ENCODE measurements at places on chromosomes 6 and 20.

- H3K4me1 ChIP-seq, result no peaks in the 10 kb centered on the region
- peak overlapping the region; percentile 82 for H3K27ac ChIP-seq
- H3K27me3 ChIP-seq, result no peaks in the 10 kb centered on the region
- peak overlapping the region; percentile 95 for H3K4me3 ChIP-seq
- no peak for DNase-seq
- H3K36me3 ChIP-seq, result no peaks in the 10 kb centered on the region
These were observed 866 bp upstream of the MYO6 start for GRCh38 chr6:75748003-75748742.

- H3K27me3 ChIP-seq, result no peaks in the 10 kb centered on the region
- peak; percentile 42 for DNase-seq
- no peaks in the 10 kb centered on the region for H3K4me1 ChIP-seq
- no peak overlapping the region for H3K27ac ChIP-seq
These were observed 31.6 kb upstream of the SLC32A1 start for GRCh38 chr20:38692436-38693411.

DNA sequence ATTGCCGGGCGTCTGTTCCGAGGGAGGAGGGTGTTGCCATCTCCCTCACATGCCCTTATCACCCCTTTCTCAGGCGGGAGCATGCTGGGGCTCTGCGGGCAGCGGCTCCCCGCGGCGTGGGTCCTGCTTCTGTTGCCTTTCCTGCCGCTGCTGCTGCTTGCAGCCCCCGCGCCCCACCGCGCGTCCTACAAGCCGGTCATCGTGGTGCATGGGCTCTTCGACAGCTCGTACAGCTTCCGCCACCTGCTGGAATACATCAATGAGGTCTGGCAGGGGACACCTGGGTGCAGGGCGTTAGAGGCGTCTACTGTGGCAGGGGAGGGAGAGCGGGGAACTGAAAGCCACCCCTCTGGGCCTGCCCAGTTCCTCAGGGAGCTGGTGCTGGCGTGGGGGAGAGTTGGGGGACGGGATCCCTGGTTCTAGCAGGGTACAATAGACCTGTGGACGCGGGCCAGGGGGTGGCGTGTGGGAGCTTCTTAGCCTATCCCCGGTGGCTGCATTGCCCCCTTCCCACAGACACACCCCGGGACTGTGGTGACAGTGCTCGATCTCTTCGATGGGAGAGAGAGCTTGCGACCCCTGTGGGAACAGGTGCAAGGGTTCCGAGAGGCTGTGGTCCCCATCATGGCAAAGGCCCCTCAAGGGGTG lies 697 bp downstream of the PPT2 start:
- no peak for DNase-seq
- H3K36me3 ChIP-seq, result peaks cover 37% of the 10 kb centered on the region
- peaks cover 24% of the 10 kb centered on the region for H3K4me1 ChIP-seq
- peak overlapping the region; percentile 87 for H3K27ac ChIP-seq

- H3K27me3 ChIP-seq, result no peaks in the 10 kb centered on the region
- no peaks in the 10 kb centered on the region for H3K36me3 ChIP-seq
- peaks cover 8% of the 10 kb centered on the region for H3K4me1 ChIP-seq
These were observed 484.0 kb upstream of the CITED2 start for GRCh38 chr6:139858429-139858828.

GRCh38 chr6:97460394-97461080 lies 177.5 kb upstream of the MMS22L start:
- H3K27ac ChIP-seq, result no peak overlapping the region
- DNase-seq, result no peak
- no peak overlapping the region for H3K4me3 ChIP-seq
- no peaks in the 10 kb centered on the region for H3K27me3 ChIP-seq
- H3K36me3 ChIP-seq, result no peaks in the 10 kb centered on the region

DNA sequence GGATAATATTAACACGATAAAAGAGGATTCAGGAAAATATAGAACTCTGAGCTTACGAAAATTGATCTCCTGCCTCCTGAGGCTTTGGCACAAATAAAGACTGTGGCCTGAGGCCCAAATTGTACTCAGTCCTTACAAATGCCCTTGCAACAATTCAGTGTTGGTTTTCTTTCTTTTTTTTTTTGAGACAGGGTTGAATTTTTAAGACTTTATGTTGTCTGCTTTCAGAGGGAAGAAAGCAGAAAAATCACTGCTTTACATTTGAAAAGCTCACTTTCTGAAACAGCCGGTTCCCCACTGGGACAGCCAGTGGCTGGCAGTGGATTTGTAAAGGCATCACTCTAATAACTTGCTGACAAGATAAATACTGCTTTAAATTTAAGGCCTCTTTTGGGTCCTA lies 290.5 kb downstream of the SLC35F1 start:
- no peak overlapping the region for H3K27ac ChIP-seq
- DNase-seq, result no peak
- H3K27me3 ChIP-seq, result no peaks in the 10 kb centered on the region
- peaks cover 7% of the 10 kb centered on the region for H3K4me1 ChIP-seq
- H3K36me3 ChIP-seq, result no peaks in the 10 kb centered on the region

- no peaks in the 10 kb centered on the region for H3K4me1 ChIP-seq
- no peak overlapping the region for H3K27ac ChIP-seq
- no peaks in the 10 kb centered on the region for H3K36me3 ChIP-seq
- no peaks in the 10 kb centered on the region for H3K27me3 ChIP-seq
- no peak for DNase-seq
These were observed 47.9 kb downstream of the BTBD3 start for GRCh38 chr20:11965602-11966001.

DNA sequence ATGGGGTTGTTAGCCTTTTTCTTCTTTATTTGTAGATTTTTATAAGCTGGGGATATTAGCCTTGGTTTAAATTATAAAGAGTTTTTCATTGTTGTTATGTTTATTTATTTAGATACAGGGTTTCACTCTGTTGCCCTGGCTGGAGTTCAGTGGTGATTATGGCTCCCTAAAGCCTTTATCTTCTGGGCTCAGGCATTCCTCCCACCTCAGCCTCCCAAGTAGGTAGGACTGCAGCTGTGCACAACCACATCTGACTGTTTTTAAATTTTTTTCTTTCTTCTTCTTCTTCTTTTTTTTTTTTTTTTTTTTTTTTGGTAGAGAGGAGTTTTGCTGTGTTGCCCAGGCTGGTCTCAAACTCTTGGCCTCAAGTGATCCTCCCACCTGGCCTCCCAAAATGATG lies 80.9 kb downstream of the UBE3D start:
- H3K27ac ChIP-seq, result no peak overlapping the region
- DNase-seq, result no peak
- H3K36me3 ChIP-seq, result no peaks in the 10 kb centered on the region
- no peak overlapping the region for H3K4me3 ChIP-seq
- H3K4me1 ChIP-seq, result no peaks in the 10 kb centered on the region

DNA sequence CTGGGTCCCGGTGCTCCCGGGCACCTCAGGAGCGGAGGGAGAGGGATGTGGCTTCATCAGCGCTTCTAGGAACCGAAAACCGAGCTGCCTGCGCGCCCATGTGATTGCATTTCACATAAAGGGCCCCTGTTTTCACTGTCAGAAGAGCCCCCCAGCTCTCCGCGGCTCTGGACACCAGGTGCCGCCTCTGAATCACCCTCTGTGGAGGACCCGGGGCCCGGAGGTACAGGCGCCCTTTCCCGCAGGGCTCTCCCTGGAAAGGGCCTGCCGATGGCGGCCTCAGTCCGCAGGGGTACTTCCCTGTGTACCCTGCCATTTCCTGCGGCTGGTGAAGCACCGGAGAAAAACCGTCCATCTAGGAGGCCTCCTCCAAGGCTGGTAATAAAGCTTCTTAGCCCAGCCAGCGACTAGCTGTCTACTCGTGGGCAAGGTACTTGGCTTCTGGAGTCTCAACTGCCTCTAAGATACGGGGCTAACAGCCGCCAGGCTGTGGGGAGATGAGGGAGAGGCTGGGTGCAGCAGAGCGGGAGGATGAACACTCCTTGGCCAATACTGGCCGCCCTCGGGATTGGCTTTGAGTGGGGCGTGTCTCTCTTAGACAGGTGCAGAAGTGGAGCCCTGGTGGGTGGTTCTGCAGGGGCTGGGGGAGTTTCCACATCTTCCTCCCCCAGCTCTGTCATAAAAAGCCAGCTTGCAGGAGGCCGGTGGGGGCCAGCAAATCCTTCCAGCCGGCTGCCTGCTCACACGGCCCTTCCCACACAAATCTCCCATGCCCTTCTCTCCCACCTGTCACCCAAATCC lies 1.6 kb downstream of the PPP1R16B start:
- H3K27me3 ChIP-seq, result no peaks in the 10 kb centered on the region
- no peaks in the 10 kb centered on the region for H3K36me3 ChIP-seq
- peak overlapping the region; percentile 82 for H3K27ac ChIP-seq
- DNase-seq, result no peak

DNA sequence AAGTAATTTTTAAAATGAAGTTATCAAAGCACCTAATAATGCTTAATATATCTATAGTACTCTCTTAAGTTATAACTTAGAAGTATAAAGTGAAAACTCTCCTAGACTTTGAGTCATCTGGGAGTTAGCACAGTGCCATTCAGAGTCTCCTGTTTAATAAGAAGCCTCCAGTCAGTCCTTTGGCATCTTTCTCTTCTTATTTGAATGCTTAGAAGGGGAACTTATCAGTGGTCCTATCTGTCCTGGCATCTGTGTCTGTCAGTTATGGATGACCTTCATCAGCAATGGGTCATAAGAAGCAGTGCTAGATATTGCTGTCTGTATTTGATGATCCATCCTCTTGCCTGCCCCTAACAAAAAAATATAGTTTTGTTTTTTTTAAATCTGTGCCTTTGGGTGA lies 15.2 kb downstream of the TMEM200A start:
- no peak for DNase-seq
- no peak overlapping the region for H3K27ac ChIP-seq
- no peaks in the 10 kb centered on the region for H3K36me3 ChIP-seq
- peaks cover 3% of the 10 kb centered on the region for H3K4me1 ChIP-seq
- no peaks in the 10 kb centered on the region for H3K27me3 ChIP-seq

GRCh38 chr6:33164176-33164575 lies 28.1 kb downstream of the COL11A2 start:
- no peaks in the 10 kb centered on the region for H3K36me3 ChIP-seq
- no peaks in the 10 kb centered on the region for H3K27me3 ChIP-seq
- no peak overlapping the region for H3K4me3 ChIP-seq

GRCh38 chr6:156269751-156270369 lies 507.3 kb upstream of the ARID1B start:
- DNase-seq, result no peak
- H3K4me3 ChIP-seq, result no peak overlapping the region
- H3K4me1 ChIP-seq, result no peaks in the 10 kb centered on the region
- no peaks in the 10 kb centered on the region for H3K36me3 ChIP-seq
- no peaks in the 10 kb centered on the region for H3K27me3 ChIP-seq

DNA sequence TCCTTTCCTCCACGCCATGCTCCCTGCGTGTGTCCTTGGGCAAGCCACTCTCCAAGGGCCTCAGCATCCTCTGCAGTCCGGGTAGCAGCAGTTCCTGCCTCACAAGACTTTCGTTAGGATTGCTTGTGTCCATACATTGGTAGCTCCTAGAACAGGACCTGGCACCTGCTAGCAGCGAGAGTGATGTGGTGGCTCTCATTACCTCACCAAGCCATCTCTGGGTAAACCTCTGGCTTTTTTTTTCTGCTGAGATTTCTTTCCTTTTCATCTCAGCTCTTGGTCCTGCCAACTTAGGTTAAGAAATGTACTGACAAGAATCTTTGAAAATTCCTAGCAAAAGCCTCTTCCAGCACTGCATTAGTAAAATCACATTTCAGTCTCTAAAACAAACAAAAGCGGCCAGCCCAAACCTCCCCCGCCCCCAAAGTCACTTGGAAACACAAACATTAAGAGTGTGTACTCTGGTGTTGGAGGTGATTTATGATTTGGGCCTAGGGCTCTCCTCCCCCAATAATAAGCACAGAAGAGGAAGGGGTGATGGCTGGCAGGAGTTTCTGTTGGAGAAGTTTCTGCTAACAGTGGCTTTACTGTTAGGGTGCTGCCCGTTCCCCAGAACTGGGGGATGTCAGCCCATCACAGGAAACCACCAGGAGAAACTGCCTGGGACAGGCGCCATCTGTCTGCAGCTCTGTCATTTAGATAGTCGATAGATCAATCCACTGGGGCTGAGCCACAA lies 199.2 kb downstream of the CD83 start:
- H3K36me3 ChIP-seq, result no peaks in the 10 kb centered on the region
- no peaks in the 10 kb centered on the region for H3K27me3 ChIP-seq
- H3K4me1 ChIP-seq, result no peaks in the 10 kb centered on the region
- no peak overlapping the region for H3K27ac ChIP-seq
- DNase-seq, result no peak
- no peak overlapping the region for H3K4me3 ChIP-seq

DNA sequence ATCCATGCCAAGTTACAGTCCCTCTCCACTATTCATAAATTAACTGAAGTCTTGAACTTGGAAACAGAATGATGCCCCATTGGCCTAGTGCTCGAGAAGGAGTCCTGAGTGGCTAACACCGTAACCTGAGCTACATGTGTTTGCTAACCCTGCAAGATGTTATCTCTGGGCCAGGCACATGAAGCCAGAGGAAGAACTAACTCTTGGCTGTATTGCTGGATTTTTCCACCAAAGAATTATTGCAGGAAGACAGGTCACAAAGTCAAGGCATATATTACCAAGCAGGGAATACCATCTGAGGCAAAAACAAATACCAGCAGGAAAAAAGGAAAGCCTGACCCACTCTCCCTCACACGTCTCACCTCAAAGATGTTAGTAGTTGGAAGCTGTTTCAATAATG lies 148.9 kb upstream of the PHACTR1 start:
- no peak overlapping the region for H3K27ac ChIP-seq
- DNase-seq, result no peak
- no peaks in the 10 kb centered on the region for H3K27me3 ChIP-seq
- no peak overlapping the region for H3K4me3 ChIP-seq
- no peaks in the 10 kb centered on the region for H3K4me1 ChIP-seq

- DNase-seq, result no peak
- no peak overlapping the region for H3K4me3 ChIP-seq
- peaks cover 7% of the 10 kb centered on the region for H3K27me3 ChIP-seq
- H3K27ac ChIP-seq, result no peak overlapping the region
These were observed 66.9 kb upstream of the CDH4 start for GRCh38 chr20:61185181-61185580.

GRCh38 chr20:51312480-51312783 lies 230.1 kb downstream of the NFATC2 start:
- H3K4me1 ChIP-seq, result no peaks in the 10 kb centered on the region
- no peak overlapping the region for H3K27ac ChIP-seq
- H3K36me3 ChIP-seq, result no peaks in the 10 kb centered on the region
- DNase-seq, result no peak
- H3K4me3 ChIP-seq, result no peak overlapping the region
- no peaks in the 10 kb centered on the region for H3K27me3 ChIP-seq

- H3K27ac ChIP-seq, result peak overlapping the region; percentile 47
- peaks cover 56% of the 10 kb centered on the region for H3K27me3 ChIP-seq
- no peak for DNase-seq
- no peaks in the 10 kb centered on the region for H3K36me3 ChIP-seq
These were observed 22.1 kb upstream of the SLC22A7 start for GRCh38 chr6:43275801-43276576.

Data from tibial nerve (tissue), 4 donors.